Posterior cingulate gyrus (tissue), 11 donors: ENCODE measurements at places on chromosomes 3 and 15.
A peak's percentile ranks its signal among the peaks of the same experiment; 100 is the strongest.

GRCh38 chr3:45673273-45673672 is 15.9 kb upstream of the SACM1L start:
- DNase-seq, result no peak

- DNase-seq, result no peak
These were observed 103.4 kb downstream of the SLC49A4 start for GRCh38 chr3:122898298-122898697.

GRCh38 chr15:41630616-41631217 is 29.5 kb upstream of the MGA start:
- no peak for DNase-seq

- no peak for DNase-seq
These were observed 44.0 kb upstream of the HERC1 start for GRCh38 chr15:63877713-63878271.

DNA sequence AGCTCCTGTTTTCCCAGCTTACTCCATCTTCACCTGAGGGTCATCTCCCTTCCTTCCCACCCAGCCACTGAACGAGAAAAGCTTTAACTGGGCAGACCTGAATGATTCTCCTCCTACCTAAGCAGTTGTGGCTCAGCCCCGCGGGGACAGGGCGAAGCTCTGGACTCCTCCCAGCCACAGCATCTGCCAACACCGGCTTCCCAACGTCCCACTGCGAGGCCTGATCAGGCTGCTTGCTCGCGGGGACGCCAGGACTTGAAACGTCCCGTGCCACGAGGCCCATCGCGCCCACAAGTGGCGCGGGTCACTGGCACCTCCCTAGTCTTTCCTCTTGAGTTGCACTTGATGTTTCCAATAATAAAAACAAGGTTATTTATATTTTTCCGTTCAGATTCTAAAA is at the start of gene SPATA16:
Gene SPATA16 (minus strand): TSS at position 250 of the 400 bp plus-strand sequence. CDS start 23,504 bp downstream, outside the sequence.
- DNase-seq, result peak; percentile 47

- DNase-seq, result no peak
These were observed 7.2 kb downstream of the GLDN start for GRCh38 chr15:51348688-51349087.

GRCh38 chr15:101027920-101028319 is 108.8 kb downstream of the LRRK1 start:
- no peak for DNase-seq

- no peak for DNase-seq
These were observed 167.0 kb downstream of the FMN1 start for GRCh38 chr15:33027306-33028035.

DNA sequence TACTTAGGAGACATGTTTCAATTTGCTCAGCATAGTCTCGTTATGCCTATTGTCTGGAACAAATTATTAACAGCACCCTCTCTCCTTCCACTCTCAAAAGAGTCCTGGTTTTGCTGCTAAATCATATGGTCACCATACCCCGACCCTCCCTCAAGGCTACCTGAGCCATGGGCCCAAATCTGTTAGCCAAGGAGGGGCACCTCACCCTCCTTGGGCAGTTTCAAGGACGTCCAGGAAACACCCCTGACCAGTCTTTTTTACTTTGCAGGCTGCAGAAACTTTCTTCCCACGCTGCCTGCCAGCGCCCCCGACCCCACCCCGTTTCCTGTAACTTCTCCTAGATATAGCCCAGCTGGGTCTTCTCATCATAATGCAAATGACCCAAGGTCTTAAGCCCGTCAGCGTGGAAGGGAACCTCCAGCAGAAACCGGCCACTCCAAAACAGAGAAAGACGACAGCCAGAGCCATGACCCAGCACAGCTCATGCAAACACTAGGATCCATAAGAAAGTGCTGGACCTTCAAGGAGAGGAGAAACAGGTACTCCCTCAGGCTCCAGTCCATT is 62.3 kb downstream of the ADCY5 start:
- no peak for DNase-seq

GRCh38 chr15:49964061-49964460 is 155.0 kb downstream of the ATP8B4 start:
- DNase-seq, result no peak

DNA sequence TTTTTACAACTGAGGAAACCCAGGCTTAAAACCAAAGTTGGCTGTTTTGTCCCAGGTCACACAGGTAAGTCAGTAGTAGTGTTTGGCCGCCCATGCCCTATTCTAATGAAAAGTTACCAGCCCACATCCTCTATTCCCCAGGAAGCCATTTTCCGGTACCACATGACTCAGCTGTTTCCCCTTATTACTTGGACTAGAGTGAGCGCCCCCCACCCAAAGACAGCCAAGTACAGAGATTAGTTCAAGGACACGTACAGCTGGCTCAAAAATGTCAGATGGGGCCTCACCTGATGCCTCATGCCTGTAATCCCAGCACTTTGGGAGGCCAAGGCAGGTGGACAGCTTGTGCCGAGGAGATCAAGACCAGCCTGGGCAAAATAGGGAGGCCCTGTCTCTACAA is 8.5 kb upstream of the KLHL6 start:
- no peak for DNase-seq

- no peak for DNase-seq
These were observed 64.5 kb upstream of the KLF13 start for GRCh38 chr15:31262143-31262530.

DNA sequence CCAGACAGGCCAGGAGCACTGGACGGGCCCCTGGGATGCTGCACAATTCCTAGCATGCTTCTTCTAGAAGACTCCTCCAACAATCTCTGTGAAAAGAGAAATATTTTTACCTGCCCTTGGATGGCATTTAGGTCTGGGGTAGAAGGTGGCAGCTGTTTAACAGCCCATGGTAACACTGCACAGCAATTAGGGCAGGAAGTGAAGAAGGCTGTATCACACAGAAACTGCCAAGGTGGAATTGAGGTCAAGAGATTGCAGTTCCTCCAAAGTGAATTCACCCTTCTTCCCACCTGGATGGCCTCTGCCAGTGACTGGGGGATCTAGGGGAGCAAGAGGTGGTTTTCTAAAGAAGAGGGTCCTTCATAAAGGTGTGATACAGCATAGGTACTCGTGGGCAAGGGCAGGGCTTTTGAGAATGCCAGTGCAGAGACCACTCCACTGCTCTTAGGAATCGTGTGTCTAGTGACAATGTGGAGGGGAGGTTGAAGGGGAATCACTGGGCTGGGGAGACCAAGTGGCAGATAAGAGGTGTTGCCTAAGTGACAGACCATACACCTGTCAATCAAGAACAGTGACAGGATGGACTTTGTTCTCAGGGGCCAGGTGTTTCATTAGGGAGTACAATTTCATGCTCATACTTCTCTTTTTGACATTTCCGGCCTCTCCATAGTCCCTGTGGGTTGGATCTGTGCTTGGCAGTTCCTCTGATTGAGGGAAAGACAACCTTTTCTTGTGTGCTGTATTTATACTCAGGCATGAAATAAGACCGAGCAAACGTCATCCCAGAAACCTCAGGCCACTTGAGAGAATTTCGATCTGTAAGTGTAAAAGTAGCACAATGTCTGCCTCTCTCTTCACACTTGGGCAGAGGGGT is 83.5 kb upstream of the BCL6 start:
- no peak for DNase-seq

DNA sequence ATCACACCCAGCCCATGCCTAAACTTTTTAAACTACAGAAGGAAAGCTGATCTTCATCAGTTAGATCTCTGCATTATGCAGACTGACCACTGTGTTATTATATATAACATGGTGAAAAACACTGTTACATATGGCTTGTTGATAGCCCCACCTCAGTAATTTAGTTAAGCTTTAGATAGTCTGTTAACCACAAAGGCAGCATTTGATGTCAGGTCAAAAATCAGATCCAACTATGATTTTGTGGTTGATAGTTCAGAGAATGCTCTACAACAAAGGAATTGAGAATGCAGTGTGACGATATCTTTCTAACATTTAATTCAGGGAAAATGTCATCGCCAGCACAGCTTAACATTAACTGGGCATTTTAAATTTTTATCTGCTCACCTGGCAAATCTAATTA is 37.7 kb upstream of the LMOD3 start:
- DNase-seq, result no peak

DNA sequence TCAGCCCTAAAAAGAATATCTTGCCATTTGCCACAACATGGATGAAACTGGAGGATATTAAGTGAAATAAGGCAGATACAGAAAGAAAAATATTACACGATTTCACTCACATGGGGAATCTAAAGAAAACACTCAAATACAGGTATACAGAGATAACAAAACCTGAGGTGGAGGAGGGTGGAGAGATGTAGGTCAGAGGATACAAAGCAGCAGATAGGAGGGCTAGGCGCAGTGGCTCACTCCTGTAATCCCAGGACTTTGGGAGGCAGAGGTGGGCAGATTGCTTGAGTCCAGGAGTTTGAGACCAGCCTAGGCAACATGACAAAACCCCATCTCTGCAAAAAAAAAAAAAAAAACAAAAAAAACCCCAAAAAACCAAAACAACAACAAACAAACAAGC is 23.2 kb upstream of the SRPRB start:
- DNase-seq, result no peak

- peak; percentile 23 for DNase-seq
These were observed 157.9 kb downstream of the CHL1 start for GRCh38 chr3:354432-354831.

DNA sequence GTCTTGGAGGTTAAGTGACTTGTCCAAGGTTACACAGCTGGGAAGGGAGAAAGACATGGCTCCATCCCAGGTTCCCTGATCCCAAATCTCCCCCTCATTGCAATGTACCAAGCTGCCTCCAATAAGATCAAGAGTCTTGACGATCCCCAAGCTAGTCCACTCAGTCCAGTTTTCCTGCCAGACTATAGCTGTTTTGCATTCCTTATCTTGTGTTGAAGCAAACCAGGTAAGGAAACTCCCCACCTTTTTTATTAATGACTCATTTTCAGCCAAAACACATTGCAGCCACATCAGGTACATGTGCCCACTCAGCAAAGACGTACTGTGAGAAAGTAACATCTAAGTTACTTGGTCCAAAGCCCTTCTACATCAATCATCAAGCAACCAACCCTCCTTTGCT is 41.9 kb downstream of the LIPC start:
- no peak for DNase-seq

DNA sequence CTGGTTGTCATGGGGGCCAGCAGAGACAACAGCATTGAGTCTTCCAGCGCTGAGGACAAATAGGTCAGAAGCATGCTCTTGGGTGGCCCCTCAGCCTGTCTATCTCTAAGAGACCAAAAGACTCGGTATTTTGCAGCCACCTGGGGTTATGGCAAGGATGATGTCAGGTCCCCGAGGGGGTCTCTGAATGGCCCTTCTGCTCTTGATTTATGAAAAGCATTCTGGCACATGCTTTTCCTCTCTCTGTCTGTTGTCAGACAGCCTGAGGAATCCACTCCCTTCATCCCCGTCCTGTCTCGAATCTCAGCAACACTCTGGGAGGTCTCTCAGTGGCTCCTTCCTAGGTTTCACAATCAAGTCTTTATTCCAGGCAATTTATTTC is 156.6 kb upstream of the RGMA start:
- DNase-seq, result no peak

- no peak for DNase-seq
These were observed 274.1 kb downstream of the OTOL1 start for GRCh38 chr3:161770484-161771386.

DNA sequence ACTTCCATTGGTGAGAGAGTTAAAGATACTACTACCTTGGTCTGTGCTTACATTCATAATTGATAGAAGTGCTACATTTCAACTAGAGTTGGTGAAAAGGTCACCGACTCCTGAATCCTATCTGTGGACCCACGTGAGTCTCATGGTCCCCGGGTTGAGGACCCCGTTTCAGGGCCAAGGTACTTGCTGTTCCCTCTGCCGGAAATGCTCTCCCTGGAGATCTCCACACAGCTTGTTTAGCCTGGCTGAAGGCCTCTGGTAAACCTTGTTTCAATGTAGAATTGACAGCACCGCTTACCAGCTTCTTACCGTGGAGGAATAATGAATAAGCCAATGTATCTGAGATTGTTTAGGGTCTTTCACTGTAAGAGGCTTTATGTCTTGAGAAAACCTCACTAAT is 226.0 kb upstream of the GOLGA6L4 start:
- DNase-seq, result no peak

DNA sequence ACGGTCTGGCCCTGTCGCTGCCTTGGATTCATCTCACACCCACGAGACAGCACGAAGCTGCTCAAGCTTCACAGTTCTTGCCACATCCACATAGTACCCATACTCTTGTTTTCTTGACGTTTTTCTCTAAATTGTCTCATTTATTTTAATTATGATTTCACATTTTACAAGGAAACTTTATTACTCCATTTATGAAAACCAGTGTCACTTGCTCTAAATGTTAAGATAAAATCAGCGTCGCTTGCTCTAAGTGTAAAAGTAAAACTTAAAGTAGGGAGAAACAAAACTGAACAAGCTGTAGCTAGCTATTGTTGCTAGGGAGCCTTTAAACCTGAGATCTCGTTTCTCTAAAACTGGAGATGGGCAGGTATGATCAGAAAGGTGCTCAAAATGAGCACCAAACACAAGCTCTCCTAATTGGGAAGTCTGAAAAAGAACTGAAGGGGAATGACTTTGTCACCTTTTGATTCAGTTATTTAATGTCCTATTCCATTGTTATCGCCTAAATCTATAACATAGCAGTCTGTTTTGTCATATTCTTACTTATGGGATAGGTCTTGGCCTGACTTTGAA is 680 bp downstream of the IFT122 start:
- no peak for DNase-seq

DNA sequence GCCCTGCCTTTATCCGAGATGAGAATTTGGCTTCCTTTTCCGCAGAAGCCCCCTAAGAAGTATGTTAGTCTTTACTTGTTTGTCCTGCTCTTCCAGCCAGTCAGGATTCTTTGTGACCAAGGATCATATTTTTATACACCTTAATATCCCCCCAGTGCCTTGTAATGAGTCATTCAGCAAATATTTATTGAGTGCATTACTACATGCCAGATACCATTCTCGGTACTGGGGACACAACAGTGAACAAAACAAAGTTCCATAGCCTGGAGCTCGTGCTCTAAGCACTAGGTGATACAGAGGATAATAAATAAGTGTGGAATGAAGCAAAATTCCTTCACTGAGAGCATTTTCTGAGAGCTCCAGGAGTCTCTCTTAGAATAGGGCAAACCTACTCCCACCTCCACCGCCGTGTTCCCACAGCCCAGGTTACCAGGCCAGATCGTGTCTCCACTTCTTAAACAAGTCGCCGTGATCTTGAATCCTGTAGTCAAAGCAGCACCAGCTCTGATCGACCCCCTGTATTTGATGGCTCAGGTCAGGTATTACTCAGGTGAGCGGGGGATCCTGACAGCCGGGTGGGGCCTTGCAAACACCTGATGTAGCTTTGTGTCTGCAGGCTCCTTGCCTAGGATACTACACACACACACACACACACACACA is 18.5 kb downstream of the TTC21A start:
- no peak for DNase-seq

DNA sequence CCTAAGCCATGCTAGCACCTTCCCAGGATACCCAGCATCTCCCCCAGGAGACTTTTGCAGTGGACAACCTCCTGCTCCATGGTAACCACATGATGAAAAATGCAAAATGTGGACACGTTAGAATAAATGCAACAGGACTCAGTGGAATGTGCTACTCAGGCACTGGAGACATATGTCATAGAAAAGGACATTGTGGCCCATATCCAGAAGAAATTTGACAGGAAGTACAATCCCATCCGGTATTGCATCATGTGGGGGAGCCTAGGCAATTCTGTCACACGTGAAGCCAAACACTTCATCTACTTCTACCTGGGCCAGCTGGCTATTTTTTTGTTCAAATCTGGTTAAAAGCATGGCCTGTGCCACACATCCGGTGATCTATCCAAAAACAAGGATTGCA is 227.2 kb upstream of the GPR149 start:
- no peak for DNase-seq

- DNase-seq, result no peak
These were observed 50.6 kb downstream of the CLSTN2 start for GRCh38 chr3:139985576-139985975.

- no peak for DNase-seq
These were observed 4.9 kb downstream of the FLNB start for GRCh38 chr3:58013099-58013498.
